ENCODE measurements at places on chromosomes 2 and 18.

- DNase-seq = no peak
Observed at GRCh38 chr2:25115902-25116301, 52.5 kb downstream of the POMC start.

DNA sequence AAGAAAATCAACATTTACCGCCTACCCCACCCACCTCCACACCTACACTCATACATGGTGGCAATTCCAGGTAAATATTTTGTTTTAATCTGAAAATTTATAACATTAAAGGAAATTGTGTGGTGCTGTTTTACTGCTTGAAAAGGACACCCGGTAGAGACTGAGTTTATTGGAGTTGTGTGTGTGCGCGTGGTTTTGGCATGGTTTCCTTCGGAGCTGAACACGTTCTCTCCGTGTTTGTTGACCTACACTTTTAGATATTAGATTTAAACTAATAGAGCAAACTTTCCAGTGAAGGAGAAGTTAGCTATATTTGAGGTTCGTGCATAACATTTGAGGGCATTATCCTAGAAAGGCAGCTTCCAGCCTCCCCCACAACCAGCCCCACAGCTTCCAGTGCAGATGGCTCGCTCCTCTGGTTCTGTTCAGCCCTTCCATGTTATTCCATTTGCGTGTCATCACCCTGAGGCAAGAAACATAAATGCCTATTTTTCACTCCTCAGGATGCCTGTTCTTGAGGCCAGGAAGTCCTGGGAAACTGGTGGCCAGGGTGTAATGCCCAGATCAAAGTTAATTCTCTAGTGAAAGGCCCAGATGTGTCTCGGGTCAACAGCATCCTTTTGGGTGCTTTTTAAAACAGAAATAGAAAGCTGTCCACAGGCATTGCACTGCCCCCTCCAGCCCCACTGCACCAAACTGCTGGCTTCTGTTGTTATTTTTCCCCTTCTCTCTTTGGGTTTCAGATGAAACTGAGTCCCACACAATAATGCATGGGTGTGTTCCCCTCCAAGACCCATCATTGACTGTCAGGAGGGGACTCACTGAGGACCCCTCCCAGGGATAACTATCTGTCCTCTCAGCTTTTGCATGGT, 190.2 kb downstream of the SETBP1 start:
- no peak for DNase-seq

- DNase-seq = peak; percentile 84
Observed at GRCh38 chr2:239934571-239935171, 90.5 kb downstream of the NDUFA10 start.

- no peak for DNase-seq
Observed at GRCh38 chr2:135962366-135963123, 22.9 kb downstream of the DARS1 start.

DNA sequence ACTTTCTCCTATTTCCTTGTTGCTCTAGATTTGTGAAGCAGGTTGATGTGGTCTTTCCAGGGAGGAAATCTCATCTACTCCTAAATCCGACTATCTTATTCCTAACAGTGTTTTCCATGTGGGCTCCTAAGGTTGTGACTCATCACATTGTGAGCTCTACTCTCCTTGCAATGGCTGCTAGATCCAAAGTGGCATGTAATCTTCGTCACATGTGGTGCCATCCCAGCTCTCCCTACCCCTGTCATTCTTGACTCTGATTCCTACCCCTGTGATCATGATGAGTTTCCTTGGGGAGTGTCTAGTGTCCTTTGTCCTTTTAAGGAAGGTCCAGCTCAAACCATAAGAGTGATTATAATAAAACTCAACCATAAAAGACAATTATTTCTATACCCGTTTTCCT, 47.3 kb upstream of the GULP1 start:
- DNase-seq = no peak

GRCh38 chr18:32674491-32674890, 98.3 kb downstream of the KLHL14 start:
- peak; percentile 6 for DNase-seq

- DNase-seq = no peak
Observed at GRCh38 chr2:41313082-41313481, 734.7 kb upstream of the PKDCC start.

DNA sequence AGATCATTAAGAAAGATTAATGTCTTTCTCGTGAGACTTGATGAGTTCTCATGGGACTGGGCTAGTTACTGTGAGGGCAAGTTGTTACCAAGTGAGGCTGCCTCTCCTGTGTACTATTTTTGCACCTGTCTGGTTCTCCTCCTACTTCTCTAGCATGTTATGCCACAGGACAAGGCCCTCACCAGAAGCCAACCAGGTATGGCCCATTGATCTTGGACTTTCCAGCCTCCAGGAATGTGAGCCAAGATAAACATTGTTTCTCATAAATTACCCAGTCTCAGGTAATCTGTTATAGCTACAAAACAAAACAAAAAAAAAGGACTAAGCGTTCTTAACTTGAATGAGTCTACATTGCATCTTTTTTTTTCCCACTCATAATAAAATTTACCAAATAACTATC, 184.1 kb downstream of the CDH7 start:
- no peak for DNase-seq

DNA sequence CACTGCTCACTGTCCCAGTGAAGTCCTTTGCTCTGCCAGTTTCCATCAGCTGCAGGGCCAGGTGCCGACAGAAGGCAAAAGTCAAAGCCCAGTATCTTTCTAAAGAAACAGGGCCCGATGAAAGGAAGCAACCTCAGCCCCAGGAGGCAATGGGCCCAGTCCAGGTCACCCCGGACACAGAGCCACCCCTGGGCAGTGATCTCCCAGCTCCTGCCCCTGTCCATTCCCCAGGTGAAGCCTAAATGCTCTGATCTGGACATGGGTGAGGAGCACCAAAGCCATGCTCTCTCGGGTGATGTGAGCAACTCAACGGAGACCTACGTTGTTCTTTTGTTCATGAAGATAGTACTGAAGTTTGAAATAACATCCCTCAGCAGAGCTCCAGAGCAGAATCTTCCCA, 61.6 kb downstream of the HDAC4 start:
- no peak for DNase-seq

DNA sequence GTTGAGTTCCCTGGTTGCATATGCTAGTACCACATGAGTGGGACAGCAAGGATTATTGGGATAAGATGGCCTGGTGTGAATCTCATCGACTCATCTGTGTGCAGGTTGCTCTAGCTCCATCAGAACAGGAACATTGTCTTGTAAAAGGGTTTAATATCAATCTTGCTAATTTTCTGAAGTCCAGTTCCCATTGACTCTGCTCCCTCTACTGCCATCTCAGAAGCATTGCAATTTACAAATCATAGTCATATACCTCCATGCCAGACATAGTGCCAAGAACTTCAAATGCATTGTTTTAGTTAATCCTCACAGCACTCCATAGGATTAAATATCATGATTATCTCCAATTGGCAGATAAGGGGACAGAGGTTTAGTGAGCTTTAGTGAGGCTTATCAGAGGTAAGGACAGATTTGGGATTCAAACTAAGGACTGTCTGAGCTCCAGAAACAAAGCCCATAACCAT, 4.8 kb upstream of the STAT4 start:
- DNase-seq = no peak

- no peak for DNase-seq
Observed at GRCh38 chr2:216490061-216490460, 8.6 kb upstream of the RPL37A start.

DNA sequence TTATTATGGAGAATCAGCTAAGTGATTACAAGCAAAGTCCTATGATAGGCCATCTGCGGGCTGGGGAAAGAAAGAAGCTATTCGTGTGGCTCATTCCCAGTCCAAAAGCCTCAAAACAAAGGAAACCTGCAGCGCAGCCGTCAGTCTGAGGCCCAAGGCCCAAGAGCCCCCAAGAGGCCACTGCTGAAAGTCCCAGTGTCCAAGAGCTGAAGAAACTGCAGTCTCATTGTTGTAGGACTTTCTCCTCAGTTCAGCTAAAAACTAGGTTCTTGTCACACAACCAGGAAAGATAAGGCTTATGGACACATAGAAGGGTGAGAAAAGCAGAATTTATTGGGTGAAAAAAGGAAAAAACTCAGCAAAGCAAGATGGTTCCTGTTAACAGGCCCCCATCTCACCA, 143.2 kb downstream of the RHBDD1 start:
- DNase-seq = peak; percentile 76

GRCh38 chr2:240460781-240461431, 25.4 kb downstream of the GPC1 start:
- no peak for DNase-seq

DNA sequence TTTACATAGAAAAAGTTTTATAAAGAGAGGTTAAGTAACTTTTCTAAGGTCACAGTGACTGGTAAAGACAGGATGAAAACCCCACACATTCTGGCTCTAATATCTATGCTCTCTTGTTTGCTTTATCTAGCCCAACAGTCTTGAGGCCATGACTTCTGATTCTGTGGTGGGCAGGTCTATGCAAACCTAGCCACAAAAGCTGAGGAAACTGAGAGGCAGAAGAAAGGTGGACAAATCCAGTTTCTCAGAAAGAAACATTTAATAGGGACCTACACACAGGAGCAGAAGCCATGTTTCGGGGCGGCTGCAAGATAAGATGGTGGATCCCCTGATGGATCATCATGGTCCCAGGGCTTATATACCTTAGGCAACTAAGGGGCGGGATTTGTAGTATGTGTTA, 21.8 kb downstream of the HSPD1 start:
- DNase-seq = no peak

- DNase-seq = no peak
Observed at GRCh38 chr2:25105336-25106085, 62.9 kb downstream of the POMC start.

GRCh38 chr2:180716186-180717180, 263.9 kb upstream of the UBE2E3 start:
- no peak for DNase-seq

DNA sequence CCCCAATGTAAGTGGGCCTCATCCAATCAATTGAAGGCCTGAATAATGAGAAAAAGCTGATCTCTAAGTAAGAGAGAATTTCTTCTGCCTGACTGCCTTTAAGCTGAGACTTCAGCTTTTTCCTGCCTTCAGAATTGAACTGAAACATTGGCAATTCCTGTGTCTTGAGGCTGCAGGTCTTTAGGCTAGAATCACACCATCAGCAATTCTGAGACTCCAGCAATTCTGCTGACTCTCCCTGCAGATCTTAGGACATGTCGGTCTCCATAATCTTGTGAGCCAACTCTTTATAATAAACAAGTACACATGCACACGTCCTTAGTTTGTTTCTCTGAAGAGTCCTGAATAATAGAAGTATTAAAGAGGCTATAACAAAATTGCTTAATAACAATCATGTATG, 209.1 kb downstream of the FSIP2 start:
- DNase-seq = no peak

DNA sequence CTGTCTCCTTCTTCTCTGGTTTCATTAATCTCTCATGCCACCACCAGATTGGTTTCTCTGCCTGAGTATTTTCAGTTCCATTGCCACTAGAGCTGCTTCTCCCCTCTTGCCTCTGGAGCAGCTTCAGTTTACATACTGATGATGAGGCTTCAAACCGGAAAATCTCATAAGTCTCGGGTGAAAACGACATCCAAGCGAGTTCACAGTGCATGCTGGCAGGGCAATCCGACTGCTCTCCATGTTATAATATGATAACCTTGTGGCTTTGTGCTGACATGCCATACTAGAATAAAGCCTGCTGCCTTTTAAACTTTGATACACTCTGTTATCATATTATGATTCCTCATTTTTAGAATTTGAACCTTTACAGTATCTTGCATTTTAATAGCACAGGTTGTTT, 153.5 kb downstream of the PRPF40A start:
- no peak for DNase-seq

GRCh38 chr2:24354957-24355356, 5.4 kb downstream of the ITSN2 start:
- no peak for DNase-seq

DNA sequence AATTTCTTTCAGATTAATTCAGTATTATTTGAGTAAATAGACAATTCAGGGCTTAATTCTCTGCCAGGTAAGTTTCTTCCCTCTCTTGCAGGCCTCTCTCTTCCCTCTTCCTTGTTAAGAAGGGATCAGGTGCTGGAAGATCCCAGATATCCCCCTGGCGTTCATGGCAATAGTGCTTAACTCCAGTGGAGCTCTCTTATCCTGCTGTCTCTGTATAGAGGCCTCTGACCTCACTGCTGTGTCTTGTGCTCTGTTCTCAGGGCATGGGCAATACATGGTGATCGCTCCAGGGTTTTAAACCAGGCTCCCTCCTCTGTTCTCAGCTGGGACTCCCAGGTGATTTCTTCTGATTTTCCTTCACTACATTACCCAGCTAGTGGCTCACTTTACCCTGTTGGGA, 226.8 kb downstream of the MC4R start:
- DNase-seq = no peak

- DNase-seq = no peak
Observed at GRCh38 chr2:202636213-202636513, 1.4 kb downstream of the FAM117B start.

GRCh38 chr2:210531482-210531881, 24.9 kb upstream of the CPS1 start:
- DNase-seq = no peak

DNA sequence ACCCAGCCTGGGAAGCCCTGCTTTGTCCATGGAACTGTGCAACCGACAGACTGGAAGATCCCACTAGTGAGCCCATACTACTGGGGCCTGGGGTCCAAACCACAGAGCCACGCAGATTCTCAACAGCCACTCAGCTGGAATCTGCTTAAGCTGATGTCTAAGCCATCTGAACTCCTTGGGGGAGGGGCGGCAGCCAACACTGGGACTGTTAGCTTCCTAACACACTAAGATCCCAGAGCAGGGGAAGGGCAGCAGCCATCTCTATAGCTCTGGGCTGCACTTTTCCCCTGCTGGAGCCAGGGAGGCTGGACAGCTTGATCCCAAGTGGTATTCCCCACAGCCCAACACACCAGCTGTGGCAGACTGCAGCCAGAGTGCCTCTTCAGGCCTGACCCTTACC, 118.3 kb downstream of the RPRM start:
- no peak for DNase-seq

DNA sequence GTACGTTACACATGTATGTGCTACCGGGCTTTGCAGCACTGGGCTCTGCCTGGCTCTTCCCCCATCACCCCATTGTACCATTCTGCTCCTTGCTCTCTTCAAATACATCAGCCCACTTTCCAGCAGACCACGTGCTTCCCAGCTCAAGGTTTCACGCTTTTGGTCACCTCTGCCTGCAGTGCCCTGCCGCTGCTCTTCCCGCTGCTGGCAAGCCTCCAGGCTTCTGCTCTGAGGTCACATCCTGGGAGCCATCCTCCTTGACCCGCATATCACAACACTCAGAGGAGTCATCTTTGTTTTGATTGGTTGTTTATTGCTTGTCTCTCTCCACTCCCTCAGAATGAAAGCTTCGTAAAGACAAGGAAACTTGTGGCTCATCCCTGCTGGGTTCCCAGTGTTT, 34.1 kb downstream of the KIF5C start:
- DNase-seq = peak; percentile 70

- no peak for DNase-seq
Observed at GRCh38 chr2:144071461-144071860, 448.5 kb downstream of the ZEB2 start.

GRCh38 chr18:74478880-74479279, 17.3 kb upstream of the CNDP2 start:
- no peak for DNase-seq

GRCh38 chr2:6557737-6558136, 308.0 kb downstream of the CMPK2 start:
- no peak for DNase-seq

GRCh38 chr2:8225266-8225665, 456.6 kb upstream of the ID2 start:
- DNase-seq = no peak

- no peak for DNase-seq
Observed at GRCh38 chr2:47650001-47650535, 132.9 kb upstream of the MSH6 start.

GRCh38 chr2:108776475-108776874, 10.1 kb upstream of the CCDC138 start:
- DNase-seq = no peak

- no peak for DNase-seq
Observed at GRCh38 chr18:4181086-4181485, 274.0 kb downstream of the DLGAP1 start.

Data from globus pallidus (tissue), 1 donor.